ENCODE measurements at places on chromosomes 3 and 15. TPM values are rescaled to one million over a fixed set of nuclear protein-coding genes. Genes with fewer than 3 reads are reported as not detected.

EPHB1 gene
- total RNA-seq = 4.8 TPM

- DNase-seq = no peak
Measured at GRCh38 chr3:9068051-9068450, 104.8 kb upstream of the RAD18 start.

GRCh38 chr15:80970018-80970657, 19.5 kb downstream of the MESD start:
- DNase-seq = no peak

- peak; percentile 61 for DNase-seq
Measured at GRCh38 chr3:58102976-58103451, 94.8 kb downstream of the FLNB start.

DNA sequence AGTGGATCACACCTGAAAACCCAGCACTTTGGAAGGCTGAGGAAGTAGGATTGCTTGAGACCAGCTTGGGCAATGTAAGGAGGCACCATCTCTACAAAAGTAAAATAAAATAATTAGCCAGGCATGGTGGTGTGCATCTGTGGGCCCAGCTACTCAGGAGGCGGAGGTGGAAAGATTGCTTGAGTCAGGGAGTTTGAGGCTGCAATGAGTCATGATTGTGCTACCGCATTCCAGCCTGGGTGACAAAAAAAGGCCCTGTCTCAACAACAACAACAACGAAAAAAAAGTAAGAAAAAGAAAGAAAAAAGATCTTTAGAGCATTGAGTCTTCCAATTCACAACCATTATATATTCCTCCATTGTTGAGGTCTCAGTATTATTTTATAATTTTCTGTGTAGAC, 192.4 kb upstream of the DPH6 start:
- no peak for DNase-seq

GRCh38 chr15:56608140-56608778, 125.0 kb downstream of the ZNF280D start:
- no peak for DNase-seq
